ENCODE measurements at places on chromosomes 1 and 21. TPM values are rescaled to one million over a fixed set of nuclear protein-coding genes. Genes with fewer than 3 reads are reported as not detected.

DNA sequence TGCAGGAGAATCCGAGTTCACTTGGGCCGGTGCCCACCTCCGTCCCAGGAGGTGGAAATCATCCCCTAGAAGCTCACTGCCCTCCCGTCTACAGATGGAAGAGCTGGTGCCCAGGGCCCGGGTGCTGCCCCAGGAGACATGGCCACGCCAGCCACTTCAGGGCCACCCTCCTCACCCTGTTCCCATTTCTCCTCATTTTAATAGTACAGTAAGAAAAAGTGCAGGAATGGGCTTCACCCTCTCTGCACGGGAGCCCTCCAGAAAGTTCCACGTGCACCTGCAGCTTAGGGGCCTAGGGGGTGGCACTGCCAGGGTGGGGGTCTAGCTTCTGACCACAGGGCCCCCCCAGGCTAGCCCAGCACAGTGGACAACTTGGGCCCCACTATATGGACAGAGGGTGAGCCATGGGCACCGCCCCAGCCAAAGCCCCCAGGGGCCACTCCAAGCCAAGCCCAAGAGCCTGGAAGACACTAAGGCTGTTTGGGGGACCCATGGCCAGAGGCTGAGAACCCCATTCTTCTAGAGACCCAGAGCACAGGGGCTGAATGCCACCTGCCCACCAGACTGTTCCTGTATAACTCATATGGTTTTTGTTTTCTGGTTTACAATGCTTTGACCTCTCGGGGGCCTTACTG, 3.4 kb upstream of the FTCD start:
- H3K27me3 ChIP-seq, result no peaks in the 10 kb centered on the region
- no peaks in the 10 kb centered on the region for H3K4me1 ChIP-seq
- DNase-seq, result no peak
- H3K4me3 ChIP-seq, result no peak overlapping the region

- no peak overlapping the region for H3K4me3 ChIP-seq
- H3K36me3 ChIP-seq, result no peaks in the 10 kb centered on the region
- H3K27ac ChIP-seq, result no peak overlapping the region
- H3K4me1 ChIP-seq, result peaks cover 1% of the 10 kb centered on the region
- peaks cover 3% of the 10 kb centered on the region for H3K27me3 ChIP-seq
Measured at GRCh38 chr21:41326414-41327080, 9.9 kb downstream of the FAM3B start.

DNA sequence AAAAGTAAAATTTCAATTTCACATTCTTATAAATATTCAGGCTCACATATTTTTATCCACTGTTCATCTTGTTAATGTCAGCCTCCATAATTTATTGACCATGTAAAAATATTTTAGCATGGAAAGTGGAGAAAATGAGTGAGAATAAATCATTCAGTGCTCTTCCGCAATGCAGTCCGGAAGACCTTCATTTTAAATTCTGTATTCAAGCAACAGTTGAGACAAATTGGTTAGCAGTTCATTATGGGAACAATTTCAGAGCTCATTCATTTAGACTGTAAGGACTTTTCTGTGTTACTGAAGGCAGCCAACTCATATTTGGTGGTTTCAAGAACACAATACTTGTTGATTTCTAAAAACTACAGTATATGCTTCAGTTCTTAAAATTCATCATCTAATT, 97.8 kb downstream of the TYW3 start:
- no peaks in the 10 kb centered on the region for H3K36me3 ChIP-seq
- DNase-seq, result no peak
- no peaks in the 10 kb centered on the region for H3K27me3 ChIP-seq
- no peak overlapping the region for H3K27ac ChIP-seq

Gene LCE1E
- not detected for total RNA-seq
